ENCODE measurements at places on chromosomes 4 and X.

DNA sequence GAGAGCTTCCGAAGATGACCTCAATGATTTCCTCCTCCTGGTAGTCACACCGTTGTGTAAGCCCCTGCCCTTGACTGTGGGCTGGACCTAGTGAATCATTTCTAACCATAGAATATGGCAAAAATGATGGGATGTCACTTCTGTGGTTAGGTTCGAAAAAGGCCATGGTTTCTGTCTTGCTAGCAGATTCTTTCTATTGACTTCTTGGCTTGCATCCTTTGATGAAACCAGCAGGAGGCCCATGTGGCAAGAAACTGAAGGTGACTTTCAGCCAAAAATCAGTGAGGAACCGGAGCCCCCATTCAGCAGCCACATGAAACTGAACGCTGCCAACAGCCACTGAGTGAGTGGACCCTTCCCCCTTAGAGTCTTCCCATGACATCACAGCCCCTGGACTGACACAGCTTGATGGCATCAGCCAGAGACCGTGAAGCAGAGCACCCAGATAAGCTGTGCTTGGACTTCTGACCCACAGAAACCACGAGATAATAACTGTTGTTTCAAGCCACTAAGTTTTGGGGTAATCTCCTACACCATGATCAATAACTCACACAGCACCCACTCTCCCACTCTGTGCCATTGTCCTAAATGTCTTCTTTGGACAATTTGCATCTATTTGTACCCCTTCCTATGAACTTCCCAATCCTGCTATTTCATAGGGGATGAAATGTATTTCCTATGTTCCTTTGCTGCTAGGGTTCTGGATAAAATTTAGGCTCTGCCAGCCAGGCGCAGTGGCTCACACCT, 148.0 kb upstream of the STX18 start:
- no peak for DNase-seq

GRCh38 chr4:46908148-46908547, 897 bp downstream of the COX7B2 start:
- no peak for DNase-seq

- no peak for DNase-seq
Observed at GRCh38 chr4:102172341-102172740, 172.9 kb downstream of the SLC39A8 start.

- DNase-seq = no peak
Observed at GRCh38 chr4:52142816-52143215, 91.7 kb downstream of the SPATA18 start.

- no peak for DNase-seq
Observed at GRCh38 chrX:109684136-109684535, 48.9 kb downstream of the ACSL4 start.

GRCh38 chr4:172169871-172170270, 356.7 kb downstream of the GALNTL6 start:
- no peak for DNase-seq

- DNase-seq = no peak
Observed at GRCh38 chr4:151206241-151207005, 70.5 kb upstream of the PRSS48 start.

DNA sequence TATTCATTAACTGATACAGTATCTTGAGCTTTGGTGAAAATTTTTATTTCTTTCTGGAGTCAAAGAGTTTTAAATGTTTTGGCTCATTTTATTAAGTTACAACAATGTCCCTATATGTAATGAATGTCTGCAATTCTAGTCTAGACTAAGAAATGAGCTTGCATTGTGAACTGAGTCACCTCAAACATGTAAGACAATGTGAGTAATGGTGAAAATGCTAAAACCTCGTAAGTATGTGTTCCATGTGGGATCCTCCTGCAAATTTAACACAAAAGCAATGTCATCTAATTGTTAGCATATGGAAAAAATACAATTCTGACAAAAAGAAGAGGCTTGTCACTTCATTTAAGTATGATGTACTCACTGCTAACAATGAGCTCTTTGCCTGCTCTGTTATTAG, 480.5 kb upstream of the FSTL5 start:
- no peak for DNase-seq

Measured in pulmonary artery endothelial cell (primary cell).